Upper lobe of left lung (tissue), 6 donors: ENCODE measurements at places on chromosomes 6 and 20. TPM values are rescaled to one million over a fixed set of nuclear protein-coding genes. Genes with fewer than 3 reads are reported as not detected.

DNA sequence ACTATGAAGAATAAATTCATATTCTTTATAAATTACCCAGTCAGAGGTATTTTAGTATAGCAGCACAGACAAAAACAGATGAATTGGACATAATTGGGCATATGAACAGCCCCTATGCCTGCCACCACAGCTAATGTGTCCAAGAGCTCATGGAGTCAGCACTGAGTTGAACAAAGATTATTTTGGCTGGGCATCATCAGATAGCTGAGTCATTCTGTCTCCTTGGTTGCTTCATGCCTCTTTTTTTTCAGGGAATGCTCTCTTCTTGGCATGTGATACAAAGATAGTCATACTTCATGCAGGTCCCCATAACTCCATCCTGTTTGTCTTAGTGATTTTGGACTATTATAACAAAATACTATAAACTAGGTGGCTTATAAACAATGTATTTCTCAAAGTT, 275.6 kb downstream of the TENT5A start:
- no peak for DNase-seq

DNA sequence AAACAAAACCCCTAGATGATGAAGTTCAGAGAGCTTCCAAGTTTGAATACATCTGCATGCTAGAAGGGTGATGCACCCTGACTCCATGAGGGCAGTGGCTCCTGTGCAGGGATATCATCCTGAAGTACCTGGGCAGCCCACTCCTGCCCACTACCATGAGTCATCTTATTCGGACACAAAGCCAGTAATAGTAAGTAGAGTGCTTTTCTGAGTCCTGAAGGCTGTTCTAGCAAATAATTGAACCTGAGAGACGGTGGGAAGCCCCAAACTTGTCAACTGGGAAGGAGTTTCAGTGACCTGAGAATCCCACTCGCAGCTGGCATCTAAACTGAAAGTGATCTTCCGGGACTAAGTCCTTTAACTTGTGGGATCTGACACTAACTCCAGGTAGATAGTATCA, 152.9 kb upstream of the COL21A1 start:
- DNase-seq: no peak

GRCh38 chr6:84773431-84774156, 9.2 kb upstream of the TBX18 start:
- DNase-seq: peak; percentile 83

DNA sequence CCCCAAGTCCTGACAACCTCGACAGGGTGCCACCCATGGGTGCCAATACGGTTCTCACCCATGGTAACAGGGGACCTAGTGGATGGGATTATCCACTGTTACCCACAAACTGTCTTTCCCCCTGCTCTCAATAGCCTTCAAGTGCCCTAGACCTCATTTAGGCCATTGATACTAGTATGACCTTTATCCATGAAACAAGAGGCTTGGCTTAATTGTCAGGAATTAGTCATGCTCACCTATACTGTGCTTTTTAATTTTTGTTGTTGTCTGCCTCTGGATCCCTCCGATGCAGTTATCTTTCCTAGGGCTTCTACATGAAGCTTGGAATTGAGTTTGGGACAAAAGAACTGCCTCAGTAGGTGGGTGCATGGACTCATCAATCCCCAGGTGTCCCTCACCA, 11.8 kb upstream of the IL22RA2 start:
- DNase-seq: no peak

- no peak for DNase-seq
Observed at GRCh38 chr20:1062334-1063010, 55.9 kb upstream of the PSMF1 start.

- no peak for DNase-seq
Observed at GRCh38 chr6:131724114-131724513, 13.3 kb upstream of the CTAGE9 start.

DNA sequence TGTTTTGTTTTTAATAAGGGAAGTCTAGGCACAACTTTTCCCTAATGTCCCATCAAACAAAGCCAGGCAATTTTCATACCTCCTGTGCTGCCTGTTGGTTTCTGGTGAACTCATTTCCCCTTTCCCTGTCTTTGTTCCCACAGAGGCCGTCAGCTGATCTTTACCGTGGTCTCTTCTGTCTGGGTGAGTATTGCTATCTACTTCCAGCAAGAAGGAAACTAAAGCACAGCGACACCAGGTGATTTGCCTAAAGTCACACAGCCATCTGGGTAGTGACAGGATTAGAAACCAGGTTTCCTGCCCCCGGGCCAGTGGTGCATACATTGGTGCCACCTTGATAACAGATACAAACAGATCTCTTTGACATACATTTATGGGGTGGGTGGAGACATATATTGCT, 59.6 kb downstream of the RAB44 start:
- DNase-seq: no peak

- no peak for DNase-seq
Observed at GRCh38 chr6:152356662-152357061, 280.5 kb downstream of the SYNE1 start.

DNA sequence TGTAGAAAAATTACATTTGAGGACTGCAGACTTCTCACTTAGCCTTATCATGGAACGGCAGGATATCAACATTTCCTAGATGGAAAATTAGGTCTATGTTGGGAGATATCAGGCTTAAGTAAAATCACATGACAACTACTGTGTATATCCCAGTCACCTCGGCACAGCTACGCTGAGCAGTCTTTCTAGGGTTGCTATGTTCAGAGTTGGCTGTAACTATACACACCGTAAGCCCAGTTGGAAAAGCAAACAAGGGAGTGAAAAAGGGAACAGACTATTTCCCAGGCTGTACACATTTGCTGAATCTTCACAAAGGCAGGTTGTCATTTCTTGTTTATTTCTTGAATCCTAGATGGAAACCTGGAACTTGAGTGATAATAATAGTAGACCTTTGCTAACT, 80.7 kb upstream of the PTPRK start:
- no peak for DNase-seq

SRSF12 gene
- total RNA-seq: not detected

MYBL2 gene
- total RNA-seq: 1.6 TPM

WFDC2 gene
- total RNA-seq: 146 TPM
